ENCODE measurements at places on chromosomes 2 and 18.

DNA sequence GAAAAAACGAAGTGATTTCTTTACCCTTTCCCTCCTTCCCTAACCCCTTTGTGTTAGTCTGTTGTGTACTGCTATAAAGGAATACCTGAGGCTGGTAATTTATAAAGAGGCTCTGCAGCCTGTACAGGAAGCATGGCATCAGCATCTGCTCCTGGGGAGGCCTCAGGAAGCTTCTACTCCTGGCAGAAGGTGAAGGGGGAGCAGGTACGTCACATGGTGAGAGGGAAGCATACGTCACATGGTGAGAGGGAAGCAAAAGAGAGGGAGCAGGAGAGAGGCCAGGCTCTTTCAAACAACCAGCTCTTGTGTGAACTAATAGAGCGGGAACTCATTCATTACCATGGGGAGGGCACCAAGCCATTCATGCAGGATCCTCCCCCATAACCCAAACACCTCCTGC, 126.2 kb downstream of the CAPN13 start:
- DNase-seq = no peak

- DNase-seq = no peak
Measured at GRCh38 chr2:28420722-28421121, 28.1 kb downstream of the FOSL2 start.

DNA sequence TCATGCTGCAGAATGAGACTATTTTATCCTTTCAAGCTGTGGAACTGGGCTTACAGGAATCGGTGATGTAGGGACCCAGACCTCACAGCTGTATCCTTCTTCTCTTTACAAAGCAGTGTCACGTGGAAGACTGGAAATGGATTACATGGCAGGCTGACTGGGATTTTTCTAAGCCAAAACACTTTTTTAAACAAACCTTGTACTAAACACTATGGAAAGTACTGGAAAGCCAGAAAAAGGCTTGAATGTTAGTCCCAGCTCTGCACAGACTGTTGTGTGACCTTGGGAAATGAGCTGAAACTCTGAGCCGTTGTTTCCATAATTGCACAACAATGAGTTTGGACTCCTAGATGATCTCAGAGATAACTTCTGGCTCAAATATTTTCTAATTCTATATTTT, 7.6 kb upstream of the ADAM23 start:
- DNase-seq = no peak

DNA sequence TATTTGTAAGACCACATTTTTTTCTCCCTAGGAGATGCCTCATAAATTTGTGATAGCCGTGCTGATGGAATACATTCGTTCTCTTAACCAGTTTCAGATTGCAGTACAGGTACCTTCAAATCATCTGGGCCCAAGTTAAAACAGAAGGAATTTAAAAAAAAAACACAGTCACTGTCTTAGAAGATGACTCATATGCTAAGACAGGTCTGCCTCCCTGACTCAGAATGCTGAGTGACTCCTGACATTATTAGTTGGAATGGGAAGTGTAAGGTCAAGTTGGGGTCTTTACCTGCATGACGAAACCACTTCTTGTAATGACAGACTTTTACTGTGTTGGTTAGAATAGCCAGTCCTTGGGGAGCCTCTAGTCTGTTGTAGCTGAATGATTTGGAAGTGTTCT, 26.3 kb downstream of the RMC1 start:
- no peak for DNase-seq

DNA sequence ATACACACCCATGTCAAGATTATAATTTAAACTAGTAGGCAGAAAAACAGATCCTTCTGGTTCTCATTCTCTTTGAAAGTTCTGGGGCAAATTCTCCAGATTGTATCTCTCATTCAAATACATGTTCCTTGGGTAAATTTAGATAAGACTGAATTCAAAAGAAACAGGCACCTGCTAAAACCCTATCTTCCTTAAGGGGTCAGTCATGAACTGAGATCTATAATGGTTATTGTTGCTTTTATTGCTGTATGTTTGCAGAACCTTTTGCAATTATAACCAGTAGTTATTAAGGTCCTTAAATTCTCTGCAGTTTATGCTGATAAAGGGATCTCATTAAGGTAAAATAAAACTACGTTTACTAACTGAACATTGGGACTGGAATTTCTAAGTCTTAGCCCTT, 83.5 kb downstream of the MYO5B start:
- DNase-seq = no peak

All from activated T-cell treated with anti-CD3 and anti-CD28 coated beads, Interleukin-2, amount 50 U/mL, for 48 hours (primary cell).